ENCODE measurements at places on chromosomes 3 and 15. TPM values are rescaled to one million over a fixed set of nuclear protein-coding genes. Genes with fewer than 3 reads are reported as not detected.

Gene ZFYVE19
- total RNA-seq, result 34.7 TPM

Gene SNX22
- total RNA-seq, result 1.0 TPM

Gene PSMA4
- 243 TPM for total RNA-seq

Gene TMCO5A
- not detected for total RNA-seq

Gene ZIC4
- not detected for total RNA-seq

Gene EIF4E3
- 9.1 TPM for total RNA-seq

Gene GPR62
- not detected for total RNA-seq

Gene CLSTN2
- 17.3 TPM for total RNA-seq

Gene ATP13A5
- not detected for total RNA-seq

Gene CPN2
- not detected for total RNA-seq

Gene OR5K3
- not detected for total RNA-seq

Gene XXYLT1
- 18.7 TPM for total RNA-seq

Gene FMN1
- total RNA-seq, result 4.5 TPM

Gene CPNE9
- total RNA-seq, result 0.27 TPM

Gene CIDEC
- not detected for total RNA-seq

Gene EPHB3
- total RNA-seq, result 1.5 TPM

Gene IGSF11
- total RNA-seq, result not detected

Gene VEPH1
- 9.0 TPM for total RNA-seq

Gene C15orf62
- 1.2 TPM for total RNA-seq

Gene IDH2
- 79.1 TPM for total RNA-seq

Gene POLG
- total RNA-seq, result 59.1 TPM

Gene APBA2
- 51.4 TPM for total RNA-seq

Gene IGF2BP2
- 68.6 TPM for total RNA-seq

Gene OXTR
- total RNA-seq, result 2.0 TPM

Gene FBXO40
- under 0.01 TPM for total RNA-seq

Gene MCF2L2
- 0.84 TPM for total RNA-seq

Gene CHSY1
- total RNA-seq, result 22.9 TPM

Gene C2CD4A
- total RNA-seq, result 0.75 TPM

Gene CCR9
- total RNA-seq, result not detected

Gene PLA2G4E
- total RNA-seq, result not detected

Gene SAMMSON
- not detected for total RNA-seq

Gene PLCD1
- total RNA-seq, result 21.8 TPM

Gene CMTM7
- 48.0 TPM for total RNA-seq

Gene IL12A
- total RNA-seq, result 0.75 TPM
